ENCODE measurements at places on chromosomes 2 and 18.

DNA sequence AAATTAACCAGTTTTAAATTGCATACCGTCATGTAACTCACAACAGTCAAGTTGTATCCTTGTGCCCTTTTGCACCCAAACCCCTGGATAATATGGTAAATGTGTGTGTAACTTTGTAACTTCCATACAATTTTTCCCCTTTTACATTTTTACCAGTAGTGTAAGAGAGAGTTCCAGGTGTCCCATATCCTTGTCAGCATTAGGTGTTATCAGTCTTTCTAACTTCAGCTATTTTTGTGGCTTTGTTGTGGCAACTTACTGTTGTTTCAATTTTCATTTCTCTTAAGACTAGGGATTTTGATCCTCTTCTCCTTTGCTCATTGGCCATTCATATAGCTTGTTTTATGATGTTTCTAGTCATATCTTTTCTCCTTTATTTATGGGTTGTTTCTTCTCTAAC lies 94.6 kb downstream of the LCLAT1 start:
- no peak for DNase-seq

GRCh38 chr2:240461471-240462072 lies 26.1 kb downstream of the GPC1 start:
- no peak for DNase-seq

DNA sequence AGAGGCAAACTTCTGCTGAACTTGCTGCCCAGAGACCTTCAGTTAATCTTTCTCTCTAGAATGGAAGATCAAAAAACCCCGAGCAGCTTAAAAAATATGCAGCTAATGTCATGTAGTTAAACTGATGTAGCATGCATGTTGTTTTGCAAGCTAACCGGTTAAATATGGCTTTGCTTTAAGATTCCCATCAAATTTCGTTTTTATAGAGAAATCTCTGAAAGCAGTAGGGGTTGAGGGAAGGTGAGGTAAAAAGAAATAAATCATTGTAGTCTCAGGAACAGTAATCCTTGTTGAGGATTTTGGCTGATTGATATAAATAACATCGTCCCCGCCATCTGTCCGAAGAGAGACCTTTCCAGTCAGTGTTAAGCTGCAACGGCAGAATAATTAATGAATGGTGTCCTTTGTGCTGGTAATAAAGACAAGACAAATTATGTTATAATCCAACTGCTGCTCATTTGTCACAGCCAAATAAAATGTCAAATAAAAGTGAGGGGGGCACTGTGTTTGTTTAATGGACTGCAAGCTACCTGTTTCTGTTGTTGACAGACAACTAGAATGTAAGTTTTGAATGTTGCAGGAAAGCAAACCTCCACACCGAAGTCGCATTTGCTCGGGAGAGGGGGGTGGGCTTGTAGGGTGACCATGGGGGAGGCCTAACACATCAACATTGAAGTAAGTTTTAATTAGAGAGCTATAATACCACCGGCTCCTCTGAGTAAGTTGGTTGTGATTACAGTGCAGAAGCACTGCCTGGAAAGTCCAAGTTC lies 555.5 kb downstream of the ARHGAP15 start:
- no peak for DNase-seq

- DNase-seq = no peak
These were observed 54.4 kb downstream of the RPL37A start for GRCh38 chr2:216553093-216553478.

DNA sequence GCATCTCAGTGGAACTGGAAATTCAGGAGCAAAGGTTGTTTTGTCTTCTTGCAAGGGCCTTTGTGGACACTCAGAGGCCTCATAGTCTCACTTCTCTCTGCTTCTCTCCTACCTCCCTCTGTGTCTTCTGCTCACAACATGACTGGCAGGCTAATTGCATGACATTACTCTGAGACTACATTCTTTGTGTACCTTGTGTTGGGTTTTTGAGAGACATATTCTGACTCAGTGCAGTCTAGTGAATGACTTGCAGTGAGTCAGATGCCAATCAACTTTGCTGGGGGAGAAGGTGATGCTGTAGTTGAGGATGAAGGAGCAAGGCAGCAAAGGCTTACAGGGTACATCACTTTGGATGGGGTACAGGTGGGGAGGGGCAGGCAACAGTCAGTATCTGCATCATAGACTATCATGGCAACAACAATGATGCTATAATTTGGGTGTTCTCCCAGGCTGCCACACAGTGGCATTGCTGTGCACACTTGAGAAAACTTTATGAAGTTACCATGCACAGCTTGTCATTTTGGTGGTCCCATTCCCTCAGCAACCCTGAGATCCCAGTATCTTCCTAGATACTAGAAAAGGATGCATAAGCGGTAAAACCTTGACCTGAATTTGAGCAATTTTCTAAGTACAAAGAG lies 69.3 kb upstream of the SLC16A14 start:
- no peak for DNase-seq

GRCh38 chr2:26396734-26397298 lies 4.9 kb upstream of the DRC1 start:
- peak; percentile 6 for DNase-seq

DNA sequence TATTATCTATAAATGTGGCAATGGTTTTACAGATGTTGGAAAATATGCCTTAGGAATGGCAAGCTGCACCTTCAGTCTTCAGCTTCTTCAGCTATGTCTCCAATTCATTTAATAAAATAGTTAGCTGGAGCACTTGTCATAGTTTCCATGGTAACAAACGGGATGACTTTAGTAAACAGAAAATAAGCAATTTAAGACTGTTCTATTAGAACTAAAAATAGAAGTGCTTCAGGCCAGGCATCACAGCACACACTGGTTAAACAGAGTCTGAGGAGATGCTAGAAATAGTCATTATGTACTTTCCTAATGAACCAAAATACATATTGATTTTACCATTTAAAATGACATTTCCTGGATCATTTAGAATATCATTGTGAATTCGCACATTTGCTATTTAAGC lies 195.0 kb downstream of the GCA start:
- no peak for DNase-seq

GRCh38 chr18:9750606-9751304 lies 42.7 kb downstream of the RAB31 start:
- DNase-seq = no peak

DNA sequence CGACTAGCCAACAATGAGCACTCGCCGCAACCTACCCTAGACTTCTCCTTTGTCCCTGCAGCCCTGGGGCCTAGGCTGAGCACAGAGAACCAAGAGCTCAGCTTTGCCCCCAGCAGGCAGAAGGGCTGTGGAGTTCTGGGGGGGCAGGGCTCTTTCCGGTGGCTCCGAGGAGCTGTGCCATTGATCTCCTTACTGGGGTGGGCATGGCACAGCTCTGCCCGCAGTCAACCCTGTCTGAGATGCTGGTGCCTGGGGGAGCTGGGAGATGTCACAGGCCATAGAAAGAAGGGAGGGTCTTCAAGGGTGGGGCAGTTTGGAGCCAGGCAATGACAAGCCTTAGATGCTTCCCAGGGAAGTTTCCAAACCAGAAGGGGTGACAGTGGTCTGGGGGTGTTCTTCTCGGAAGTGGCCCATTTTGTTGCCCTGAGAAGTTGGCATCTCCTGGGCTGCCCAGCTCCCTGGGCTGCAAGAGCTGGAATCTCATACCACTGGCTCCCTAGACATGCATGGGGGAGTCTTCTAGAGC lies 14.1 kb upstream of the GPR55 start:
- DNase-seq = no peak

- no peak for DNase-seq
These were observed 357.0 kb downstream of the GALNT13 start for GRCh38 chr2:154228566-154229280.

- DNase-seq = no peak
These were observed 1444.6 kb downstream of the SUCLG1 start for GRCh38 chr2:83014462-83014861.

- DNase-seq = no peak
These were observed 513.4 kb downstream of the TNS1 start for GRCh38 chr2:217489145-217489960.

GRCh38 chr2:197198890-197199289 lies 111.7 kb downstream of the ANKRD44 start:
- peak; percentile 82 for DNase-seq

GRCh38 chr2:190123956-190124355 lies 61.4 kb upstream of the MSTN start:
- no peak for DNase-seq

- DNase-seq = no peak
These were observed 9.0 kb upstream of the FLACC1 start for GRCh38 chr2:201366146-201366545.

GRCh38 chr2:177195194-177195593 lies 17.4 kb upstream of the HNRNPA3 start:
- DNase-seq = no peak

- DNase-seq = no peak
These were observed 1003.8 kb upstream of the DDX18 start for GRCh38 chr2:116810645-116811044.

GRCh38 chr2:134900151-134900550 lies 18.5 kb upstream of the CCNT2 start:
- DNase-seq = no peak

- DNase-seq = no peak
These were observed 110.8 kb downstream of the TDRD15 start for GRCh38 chr2:21234464-21235120.

- no peak for DNase-seq
These were observed 40.0 kb upstream of the FAHD2A start for GRCh38 chr2:95362486-95362885.

- DNase-seq = no peak
These were observed 115.6 kb upstream of the CYP1B1 start for GRCh38 chr2:38191516-38191915.

- no peak for DNase-seq
These were observed 186.5 kb upstream of the RASGRP3 start for GRCh38 chr2:33289961-33290360.

DNA sequence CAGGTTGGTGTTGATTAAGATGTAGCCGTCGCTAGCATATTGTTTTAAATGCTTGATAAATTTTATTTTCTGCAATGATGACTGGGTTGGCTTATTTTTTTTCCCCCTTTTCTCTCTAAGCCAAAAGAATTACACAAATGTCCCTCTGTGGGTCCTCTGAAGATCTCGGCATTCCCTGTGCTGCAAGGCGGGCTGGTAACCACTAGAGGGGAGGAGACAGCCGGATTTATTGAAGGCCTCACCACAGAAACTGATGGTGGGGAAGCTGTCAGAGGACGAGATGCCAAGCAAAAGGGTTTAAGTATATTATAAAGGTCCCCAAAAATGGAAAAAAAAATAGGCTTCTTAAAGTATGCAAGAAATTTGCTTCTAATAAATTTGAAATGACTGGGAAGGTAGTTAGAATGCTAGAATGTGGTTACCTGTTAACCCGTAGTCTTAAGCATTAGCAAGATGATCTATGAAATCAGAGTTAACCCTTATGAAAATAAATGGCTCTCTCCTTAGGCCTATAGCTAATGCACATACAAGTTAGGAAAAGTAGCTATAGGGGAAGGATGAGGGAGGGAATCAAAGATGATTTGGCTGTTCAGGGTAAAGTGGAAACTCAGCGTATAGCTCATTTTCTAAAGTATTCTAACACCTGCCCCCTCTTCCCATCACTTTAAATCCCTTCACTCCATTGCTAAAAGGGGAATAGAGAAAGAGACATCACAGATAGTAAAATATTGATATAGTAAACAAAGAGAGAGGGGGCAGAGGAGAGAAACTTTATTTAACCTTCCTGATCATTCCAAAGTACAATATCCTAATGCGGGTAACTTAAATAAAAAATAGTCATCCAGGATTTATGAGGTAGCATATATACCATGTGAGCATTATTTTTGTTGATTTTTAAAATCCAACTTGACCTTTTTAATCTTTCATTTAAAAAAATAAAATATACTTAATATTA lies 894.5 kb upstream of the POU3F3 start:
- no peak for DNase-seq

GRCh38 chr2:164794432-164795231 lies 47.0 kb downstream of the COBLL1 start:
- no peak for DNase-seq

All from activated T-helper 1 cell treated with anti-CD3 and anti-CD28 coated beads, Interleukin-2, amount 50 U/mL, for 16 hours (primary cell).